Left kidney (tissue), 8 donors: ENCODE measurements at places on chromosomes 5 and 9. TPM values are rescaled to one million over a fixed set of nuclear protein-coding genes. Genes with fewer than 3 reads are reported as not detected.
A peak's percentile ranks its signal among the peaks of the same experiment; 100 is the strongest.

Gene CMBL
- 39.6 TPM for polyA plus RNA-seq

DNA sequence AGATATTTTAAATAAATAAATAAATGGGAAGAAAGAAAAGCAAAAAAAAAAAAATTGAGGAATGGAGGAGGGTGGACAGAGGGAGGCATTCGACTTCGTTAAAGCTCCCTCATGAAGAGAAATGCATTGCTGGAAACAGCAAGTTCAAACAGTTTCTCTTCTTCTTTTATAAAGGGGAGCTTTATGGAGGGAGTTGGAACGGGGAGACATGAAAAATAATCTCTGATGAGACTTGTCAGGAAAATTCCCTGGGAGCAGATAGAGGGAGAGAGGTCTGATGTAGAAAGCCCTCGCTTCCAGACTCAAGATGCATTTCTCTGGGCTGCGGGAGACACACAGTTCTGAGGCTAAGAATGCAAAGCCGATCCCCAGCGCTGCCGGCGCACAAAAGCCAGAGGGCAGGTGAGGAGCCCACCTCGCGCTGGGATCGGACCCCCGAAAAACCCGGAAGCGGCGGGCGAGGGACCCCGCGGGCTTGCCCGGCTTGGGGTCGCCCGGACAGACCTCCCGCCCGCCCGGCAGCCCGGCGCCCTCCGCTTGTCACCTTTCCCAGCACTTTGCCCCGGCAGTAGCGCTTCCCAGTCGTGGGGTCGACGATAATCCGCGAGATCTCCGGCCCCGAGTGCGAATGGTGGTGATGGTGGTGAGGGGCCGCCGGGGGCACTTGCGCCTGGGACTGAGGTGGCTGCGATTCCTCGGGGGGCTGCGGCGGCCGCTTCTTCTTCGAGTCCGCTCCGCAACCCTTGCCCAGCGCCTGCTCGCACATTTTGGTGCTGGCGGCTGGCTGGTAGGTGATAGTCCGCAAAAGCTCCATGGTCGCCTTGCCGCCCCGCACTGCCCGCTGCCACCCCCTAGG is 512 bp downstream of the PLK2 start:
- DNase-seq = peak; percentile 44

DNA sequence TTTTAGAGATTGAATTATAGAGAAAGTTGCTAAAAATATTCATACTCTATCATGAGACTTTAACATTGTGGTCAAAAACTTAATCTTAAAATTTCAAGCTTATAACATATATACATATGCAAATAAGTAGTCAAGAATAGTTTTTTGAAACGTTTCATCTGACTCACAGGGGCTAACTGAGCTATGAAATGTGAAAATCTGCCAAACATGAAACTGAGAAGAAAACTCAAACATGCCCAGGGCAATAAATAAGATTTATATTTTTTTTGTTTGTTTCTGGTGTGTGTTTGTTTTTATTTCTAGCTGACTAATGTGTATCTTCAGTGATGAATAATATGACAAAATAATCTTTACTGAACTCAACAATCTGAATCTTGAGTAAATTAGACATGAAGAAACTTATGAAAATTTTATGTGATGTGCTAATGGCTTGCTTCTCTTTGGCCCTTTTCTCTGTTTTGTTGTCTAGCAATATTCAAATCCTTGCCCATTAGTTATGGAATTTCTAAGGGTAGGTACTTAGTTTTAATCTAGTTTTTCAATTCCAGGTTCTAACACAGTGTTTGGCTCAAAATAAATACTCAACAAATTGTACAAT is 99.9 kb downstream of the FAM174A start:
- no peak for DNase-seq

Gene DDX4
- 0.12 TPM for polyA plus RNA-seq

GRCh38 chr5:16140417-16140816 is 39.2 kb downstream of the MARCHF11 start:
- DNase-seq = no peak

DNA sequence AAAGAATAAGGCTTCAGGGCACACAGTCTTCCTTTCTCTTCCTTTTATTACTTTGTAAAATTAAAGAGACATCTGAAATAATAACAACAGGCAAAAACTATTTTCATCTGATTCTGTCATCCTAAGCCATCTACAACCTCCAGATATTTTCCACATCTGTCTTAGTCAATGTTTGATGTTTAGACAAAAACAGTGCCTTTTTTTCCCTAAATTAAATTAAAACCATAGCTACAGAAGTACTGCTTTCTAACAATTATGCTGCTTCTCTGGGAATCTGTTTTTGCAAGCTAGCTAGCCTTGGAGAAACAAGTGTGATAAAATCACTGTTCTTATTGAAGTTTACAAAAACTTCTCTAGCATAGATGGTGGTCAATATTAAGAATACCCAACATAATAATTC is 95.4 kb downstream of the KIAA0825 start:
- no peak for DNase-seq

- DNase-seq = no peak
Observed at GRCh38 chr5:93430673-93431199, 150.3 kb downstream of the NR2F1-AS1 start.

DNA sequence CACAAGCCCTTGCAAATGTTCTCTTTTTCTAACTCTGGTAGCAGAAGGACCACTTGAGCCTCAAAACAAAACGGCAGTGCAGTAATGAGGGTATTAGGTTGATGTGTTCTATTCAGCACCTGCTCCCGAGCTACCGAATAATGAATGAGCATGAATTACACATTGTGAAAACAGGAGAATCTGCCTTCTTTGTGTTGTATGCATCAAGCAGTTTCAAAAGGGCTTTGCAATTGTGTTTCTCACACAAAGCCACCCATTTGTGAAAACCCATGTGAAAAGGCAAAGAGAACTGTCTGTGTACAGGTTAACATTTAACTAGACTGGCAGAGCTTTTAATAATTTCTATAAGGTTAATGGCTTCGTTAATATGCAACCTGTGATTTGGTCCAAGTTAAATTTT is 97.8 kb downstream of the STK32A start:
- peak; percentile 15 for DNase-seq

- DNase-seq = no peak
Observed at GRCh38 chr5:2135833-2136232, 253.1 kb upstream of the IRX4 start.

- DNase-seq = no peak
Observed at GRCh38 chr5:81400375-81400774, 6.4 kb upstream of the ACOT12 start.

DNA sequence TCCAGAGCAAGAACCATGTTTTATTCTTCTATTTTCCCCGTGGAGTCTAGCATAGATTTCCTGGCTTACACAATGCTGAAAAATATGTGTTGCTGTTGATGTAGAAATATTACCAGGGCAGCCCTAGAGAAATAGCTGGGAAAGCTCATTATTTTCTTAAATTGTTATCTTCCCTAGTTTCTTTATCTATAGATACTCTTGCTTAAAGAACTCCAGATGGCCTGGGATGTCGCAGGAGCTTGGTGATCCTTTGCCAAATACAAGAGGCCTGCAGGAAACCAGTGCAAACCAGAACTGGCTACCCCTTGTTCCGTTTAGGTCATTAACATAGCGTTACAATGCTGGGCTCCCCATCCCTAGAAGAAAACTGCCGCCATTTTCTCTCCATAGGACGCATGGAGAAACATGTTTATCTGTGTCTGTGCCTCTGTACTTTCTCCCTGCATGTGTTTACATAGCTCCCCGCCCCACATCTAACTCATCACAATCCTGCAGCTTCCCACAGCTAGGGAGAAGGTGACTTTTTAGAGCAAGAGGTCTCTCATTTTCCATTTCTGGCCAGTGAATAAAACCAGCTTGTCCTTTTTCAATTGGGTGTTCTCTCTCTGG is 6.4 kb downstream of the PRLR start:
- peak; percentile 24 for DNase-seq

- no peak for DNase-seq
Observed at GRCh38 chr5:108655750-108656450, 91.8 kb upstream of the FER start.

Gene MEIKIN
- not detected for polyA plus RNA-seq

DNA sequence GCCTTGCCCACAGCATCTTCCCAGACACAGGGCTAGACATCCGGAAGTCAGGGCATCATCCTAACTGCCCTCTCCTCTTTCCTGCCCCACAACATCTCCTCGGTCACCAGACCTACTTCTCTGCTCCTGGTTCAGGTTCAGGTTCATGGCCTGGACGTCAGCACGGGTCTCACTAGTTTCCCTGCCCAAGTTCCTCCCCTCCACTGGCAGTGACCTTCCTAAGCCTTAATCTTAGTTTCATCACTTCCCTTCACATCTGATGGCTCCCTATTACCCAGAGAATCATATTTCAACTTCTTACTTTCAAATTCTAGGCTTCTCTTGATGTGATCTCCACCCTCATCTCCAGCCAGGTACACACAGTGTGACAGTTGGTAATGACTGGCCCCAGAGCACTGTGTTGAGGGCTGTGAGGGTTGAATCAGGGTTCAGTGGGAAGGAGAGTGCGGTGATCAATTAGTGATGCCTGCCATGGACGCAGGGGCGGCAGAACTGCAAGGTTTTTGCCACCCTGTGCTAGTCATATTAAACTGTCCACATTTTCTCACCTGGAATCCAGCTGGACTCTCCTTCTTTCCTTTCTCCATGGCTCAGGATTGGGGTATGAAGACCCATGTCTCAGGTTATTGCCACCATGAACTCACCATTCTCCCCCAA is 34.3 kb upstream of the CRB2 start:
- DNase-seq = no peak

GRCh38 chr5:135457424-135458071 is 5.4 kb upstream of the TIFAB start:
- DNase-seq = peak; percentile 61

Gene FGF18
- 0.25 TPM for polyA plus RNA-seq

DNA sequence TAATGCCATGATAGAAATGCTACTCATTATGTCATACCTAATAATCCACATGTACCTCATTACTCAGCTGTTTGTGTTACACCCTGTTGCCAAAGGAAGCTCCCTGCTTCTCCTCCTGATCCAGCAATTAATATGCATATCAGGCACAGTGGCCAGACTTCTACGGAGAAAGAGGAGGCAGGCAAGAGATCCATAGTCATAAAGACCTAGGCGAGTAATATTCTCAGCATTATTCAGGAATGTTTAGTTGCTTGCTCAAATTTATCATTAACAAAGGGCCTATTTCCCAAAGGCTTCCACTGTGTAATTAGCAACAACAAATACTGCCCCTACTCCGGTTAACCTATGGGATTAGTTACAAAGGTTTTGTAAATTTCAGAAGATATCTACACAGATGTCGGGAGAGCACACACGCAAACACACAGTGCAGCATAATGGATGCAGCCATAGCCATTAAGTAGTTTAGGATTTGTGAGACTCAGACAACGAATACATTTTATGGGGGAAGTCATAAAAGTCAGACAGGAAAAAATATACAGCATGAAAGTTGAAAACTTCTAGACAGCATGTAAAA is 192.6 kb downstream of the EFNA5 start:
- no peak for DNase-seq

DNA sequence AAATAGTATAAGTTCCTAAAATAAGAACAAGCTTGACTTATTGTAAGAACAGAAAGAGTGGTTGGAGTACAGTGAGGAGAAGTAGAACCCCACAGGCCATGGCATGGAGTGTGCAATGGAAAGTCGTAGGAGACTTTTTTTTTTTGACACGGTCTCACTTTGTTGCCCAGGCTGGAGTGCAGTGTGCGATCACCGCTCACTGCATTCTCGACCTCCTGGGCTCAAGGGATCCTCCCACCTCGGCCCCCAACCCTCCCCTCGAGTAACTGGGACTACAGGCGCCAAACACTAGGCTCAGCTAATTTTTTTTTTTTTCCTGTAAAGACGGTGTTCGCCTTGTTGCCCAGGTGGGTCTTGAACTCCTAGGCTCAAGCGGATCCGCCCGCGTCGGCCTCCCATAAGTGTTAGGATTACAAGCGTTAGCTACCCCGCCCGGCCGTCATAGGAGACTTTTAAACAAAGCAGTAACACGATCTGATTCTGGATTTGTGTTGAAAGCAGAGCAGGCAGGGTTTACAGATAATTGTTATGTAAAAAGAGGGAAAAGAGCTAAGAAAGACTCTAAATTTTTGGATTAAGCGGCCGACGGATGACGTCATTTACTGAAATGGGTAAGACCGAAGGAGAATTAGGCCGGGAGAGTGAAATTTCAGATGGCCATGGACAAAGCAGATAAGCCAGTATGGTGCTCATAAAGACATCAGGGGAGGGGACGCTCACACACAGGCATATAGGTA is 752 bp downstream of the TSTD2 start:
- DNase-seq = peak; percentile 81
